ENCODE measurements at places on chromosomes 4 and X.

DNA sequence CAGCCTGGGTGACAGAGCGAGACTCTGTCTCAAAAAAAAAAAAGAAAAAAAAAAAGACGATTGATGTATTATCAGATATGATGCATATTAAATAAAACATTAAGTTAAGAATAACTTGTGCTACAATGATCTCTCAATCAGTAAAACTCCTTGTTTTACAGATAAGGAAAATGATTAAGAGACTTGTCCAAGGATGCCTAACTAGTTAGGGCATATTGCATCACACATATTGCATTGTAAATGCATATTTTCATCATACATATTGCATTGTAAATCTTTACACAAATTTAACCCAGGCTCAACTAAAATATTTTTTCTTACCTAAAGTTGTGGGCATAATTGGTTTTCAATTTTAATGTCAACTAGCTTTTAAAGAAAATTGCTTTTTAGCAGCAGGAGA lies 26.3 kb downstream of the TBCK start:
- no peak for DNase-seq

DNA sequence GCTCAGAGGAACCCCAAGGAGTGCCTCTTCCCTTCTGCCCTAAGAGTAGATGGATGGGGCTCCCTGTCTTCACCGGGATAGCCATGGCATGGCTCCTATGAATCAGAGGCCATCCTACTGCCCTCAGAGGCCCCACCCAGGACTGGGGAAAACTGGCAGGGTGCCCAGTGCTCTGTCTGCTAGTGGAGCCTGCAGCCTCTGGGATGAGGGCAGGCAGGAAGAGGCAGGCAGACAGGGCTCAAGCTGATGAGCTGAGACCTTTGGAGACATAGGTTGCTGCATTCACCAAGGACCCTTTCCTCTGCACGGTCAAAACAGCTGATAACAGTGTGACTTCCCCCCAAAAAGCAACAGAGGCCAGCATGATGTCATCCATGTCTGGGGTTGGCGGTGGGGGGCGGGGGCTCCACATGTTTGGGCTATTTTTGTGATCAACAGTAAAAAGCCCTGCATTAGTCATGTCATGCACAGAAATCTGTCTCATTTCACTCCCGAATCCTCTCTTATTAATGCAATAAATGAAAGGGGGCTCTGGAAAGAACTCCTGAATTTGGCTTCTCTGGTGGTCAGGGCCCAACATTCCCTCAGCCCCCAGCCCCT lies 207.6 kb upstream of the MAMLD1 start:
- DNase-seq: no peak

DNA sequence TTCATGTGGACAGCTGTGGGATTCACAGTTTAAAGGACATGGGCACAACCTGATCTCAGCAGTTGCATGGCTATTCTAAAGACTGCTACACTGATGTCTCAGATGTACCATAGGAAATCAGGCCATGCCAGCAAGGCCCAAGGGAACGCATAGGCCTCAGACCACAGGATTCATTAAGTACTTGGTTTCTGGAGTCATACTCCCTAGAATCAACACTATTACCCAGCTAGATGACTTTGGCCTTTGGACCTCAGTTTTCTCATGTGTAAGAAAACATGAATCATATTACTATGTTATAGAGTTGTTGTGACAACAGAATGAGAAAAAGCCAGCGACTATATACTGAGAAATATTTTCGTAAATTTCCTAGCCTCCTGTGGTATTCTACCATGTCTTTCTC lies 67.9 kb downstream of the NHS start:
- no peak for DNase-seq

GRCh38 chrX:129695937-129696336 lies 41.2 kb upstream of the APLN start:
- DNase-seq: no peak

GRCh38 chr4:54659313-54659712 lies 1.6 kb downstream of the KIT start:
- no peak for DNase-seq

- DNase-seq: no peak
Observed at GRCh38 chrX:69154051-69154450, 11.2 kb downstream of the PJA1 start.

- no peak for DNase-seq
Observed at GRCh38 chr4:134944115-134944514, 742.5 kb upstream of the PABPC4L start.

DNA sequence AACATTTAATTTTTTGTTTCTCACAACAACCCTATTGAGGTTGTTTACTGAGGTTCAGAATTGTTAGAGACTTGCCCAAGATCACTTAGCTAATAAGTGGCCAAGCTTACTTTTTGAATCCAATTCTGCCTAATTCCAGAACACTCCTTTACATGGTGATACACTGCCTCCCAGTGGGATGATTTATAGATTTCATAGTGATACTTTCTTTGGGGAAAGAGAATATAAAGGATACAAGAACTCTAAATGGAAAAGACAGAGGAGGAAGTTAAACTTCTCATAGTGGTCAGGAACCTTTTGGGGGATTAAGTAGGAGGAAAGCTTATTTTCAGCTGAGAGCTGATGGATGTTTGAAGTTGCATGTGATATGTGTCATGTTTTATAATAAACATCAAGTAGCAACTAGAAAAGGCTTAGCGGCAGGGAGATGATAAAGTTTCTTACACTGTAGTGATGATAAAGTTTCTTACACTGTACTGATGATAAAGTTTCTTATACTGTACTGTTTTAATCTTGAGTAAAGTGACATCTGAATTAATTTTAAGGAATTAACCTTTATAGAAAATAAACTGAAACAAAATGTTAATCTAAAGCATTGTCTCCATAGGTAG lies 15.3 kb downstream of the STAG2 start:
- DNase-seq: peak; percentile 33

GRCh38 chr4:17614416-17615299 lies at the start of gene MED28:
TSS of gene MED28 (plus strand) at chr4:17614641. CDS start at chr4:17614655, 14 bp downstream.
- DNase-seq: peak; percentile 96

GRCh38 chr4:26670903-26671537 lies 87.1 kb downstream of the TBC1D19 start:
- DNase-seq: no peak

DNA sequence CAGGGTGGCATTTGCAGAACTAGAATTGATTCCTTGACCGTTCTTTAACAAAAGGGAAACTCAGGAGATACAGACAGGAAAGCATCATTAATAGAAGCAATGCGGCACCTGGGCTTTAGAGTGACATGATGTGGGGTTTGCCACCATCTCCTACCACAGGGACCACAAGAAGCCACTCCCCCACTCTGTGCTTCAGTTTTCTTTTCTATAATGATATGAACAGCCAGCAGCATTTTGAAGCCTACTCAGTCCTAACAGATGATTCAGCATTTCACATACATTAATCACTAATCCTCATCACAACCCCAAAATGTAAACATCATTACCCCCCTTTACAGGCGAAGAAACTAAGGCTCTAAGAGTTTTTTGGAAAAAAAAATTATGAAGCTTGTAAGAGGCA lies 22.9 kb downstream of the CCDC149 start:
- DNase-seq: no peak

- no peak for DNase-seq
Observed at GRCh38 chr4:14943749-14944148, 58.5 kb upstream of the CPEB2 start.

- peak; percentile 65 for DNase-seq
Observed at GRCh38 chrX:20263474-20263873, 3.2 kb downstream of the RPS6KA3 start.

DNA sequence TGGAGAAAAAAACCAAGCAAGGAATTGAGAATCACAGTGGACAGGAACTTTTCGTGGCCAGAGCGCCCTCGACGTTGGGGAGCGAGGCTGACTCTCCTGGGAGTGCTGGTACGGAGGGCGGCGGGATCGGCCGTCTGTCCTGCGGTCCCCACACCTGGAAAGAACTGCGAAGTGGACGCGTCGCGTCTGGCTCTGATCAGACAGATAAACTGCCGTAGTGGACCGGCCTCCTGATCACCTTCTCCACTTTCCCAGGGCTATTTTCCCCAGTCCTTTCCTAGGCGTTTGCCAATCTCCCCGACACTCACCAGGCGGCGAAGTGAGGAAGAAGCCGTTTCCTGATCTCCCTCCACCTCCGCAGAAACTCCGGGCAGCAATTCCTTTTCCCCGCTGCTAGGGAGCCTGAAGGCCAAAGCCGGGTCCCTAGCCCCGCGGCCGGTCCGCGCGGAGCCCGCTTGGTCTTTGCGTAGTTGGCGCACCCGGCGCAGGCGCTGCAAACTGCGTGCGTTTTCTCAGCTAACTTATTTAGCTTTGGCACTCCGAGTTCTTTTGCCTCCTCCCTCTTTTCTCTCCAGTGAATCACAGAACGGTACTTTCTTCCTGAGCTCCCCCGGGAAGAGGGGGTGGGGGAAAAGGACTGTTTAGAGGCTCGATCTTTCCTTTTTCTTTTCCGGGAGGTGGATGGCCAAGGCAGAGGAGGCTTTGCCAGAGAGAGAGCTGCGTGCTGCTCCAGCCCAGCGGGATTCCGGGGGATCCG lies at the start of gene ARSJ:
Gene ARSJ, minus strand, starts transcription at position 500 of the 757 bp plus-strand sequence. CDS start 813 bp downstream, outside the sequence.
- no peak for DNase-seq

- no peak for DNase-seq
Observed at GRCh38 chr4:38568768-38569167, 95.2 kb upstream of the KLF3 start.

DNA sequence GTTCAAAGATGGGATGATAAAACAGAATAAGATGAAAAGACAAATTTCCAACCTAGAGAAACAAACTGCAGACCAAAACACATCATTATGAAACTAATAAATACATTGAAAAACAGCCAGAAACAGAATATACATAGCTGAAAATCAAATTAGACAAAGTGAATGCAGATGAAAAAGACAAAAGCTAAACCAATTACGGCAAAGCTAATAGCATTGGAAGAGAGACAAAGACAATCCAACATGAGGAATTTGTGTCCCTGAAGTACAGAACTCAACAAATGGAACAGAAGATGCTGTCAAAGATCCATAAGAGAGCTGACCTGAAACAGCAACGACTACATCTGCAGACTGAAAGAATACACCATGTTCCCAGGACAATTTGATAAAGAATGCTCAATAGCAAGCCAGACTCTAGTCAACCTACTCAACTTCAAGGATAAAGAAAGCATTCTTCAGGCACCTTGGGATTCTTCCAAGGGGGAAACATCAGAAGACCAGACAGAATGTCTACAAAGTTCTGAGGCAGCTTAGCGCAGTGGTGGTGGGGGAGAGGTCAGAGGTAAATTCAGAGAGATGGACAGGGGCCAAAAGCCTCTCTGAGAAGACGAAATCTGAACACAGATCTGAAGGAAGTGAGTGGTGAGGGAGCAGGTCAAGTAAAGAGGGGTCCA lies 27.4 kb upstream of the IRAK1 start:
- no peak for DNase-seq

GRCh38 chr4:102761296-102761701 lies 531 bp upstream of the MANBA start:
- no peak for DNase-seq

DNA sequence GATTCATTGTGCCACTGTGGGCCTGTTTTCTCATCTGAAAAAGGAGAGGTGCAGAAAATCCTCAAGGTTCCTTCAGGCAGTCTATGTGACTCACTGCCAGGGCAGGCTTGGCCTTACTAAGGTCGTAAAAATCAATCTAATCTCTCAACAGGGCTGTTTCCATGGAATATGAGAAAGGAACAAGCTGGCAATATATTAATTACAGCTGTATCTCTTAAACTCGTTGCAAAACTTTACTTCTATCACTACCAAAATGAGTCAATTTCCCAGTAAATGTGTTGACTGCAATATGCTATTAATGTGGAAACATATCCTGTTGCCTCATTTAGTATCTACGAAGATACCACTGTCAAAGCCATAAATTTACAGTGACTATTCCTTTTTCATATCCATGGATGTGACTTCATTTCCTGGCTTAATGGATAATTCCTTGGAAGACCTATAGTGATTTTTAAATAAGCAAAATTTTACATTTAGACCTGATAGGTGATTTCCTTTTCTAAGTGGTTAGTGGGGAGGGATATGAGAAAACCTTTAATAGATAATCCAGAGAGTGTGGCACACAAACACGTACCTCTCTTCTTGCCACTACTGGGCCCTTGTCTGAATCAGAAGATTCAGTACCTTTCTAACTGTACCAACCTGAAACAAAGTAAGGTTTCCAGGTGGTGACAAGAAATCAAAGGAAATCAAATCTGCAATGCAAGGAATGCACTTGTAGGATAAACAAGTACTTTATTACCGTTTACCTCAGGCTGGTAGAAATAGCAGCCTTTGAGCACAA lies 127.4 kb upstream of the FTHL17 start:
- DNase-seq: no peak

- no peak for DNase-seq
Observed at GRCh38 chr4:68683034-68683433, 12.6 kb upstream of the UGT2B15 start.

- no peak for DNase-seq
Observed at GRCh38 chrX:13288671-13289070, 31.2 kb downstream of the ATXN3L start.

GRCh38 chr4:103786014-103786413 lies 66.2 kb upstream of the TACR3 start:
- no peak for DNase-seq

DNA sequence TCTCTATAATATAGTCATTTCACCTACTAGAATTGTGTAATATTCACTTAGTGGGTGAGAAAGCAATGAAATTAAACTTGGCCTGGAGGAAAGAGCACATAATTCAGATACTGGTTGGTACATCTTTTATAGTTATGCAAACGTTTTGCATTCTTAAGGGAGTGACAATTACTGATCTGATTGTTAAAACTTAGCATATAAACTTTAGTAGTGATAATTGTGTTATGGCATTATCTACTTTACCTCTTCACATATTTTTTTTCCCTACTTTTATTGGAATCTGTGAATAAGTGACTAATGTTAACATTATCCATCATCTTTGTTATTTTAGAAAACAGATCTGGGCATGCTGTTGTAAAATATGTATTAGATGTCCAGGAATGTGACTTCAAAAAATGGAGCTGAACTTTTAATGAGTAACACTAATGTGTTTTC lies 217.4 kb upstream of the GIMD1 start:
- DNase-seq: no peak

DNA sequence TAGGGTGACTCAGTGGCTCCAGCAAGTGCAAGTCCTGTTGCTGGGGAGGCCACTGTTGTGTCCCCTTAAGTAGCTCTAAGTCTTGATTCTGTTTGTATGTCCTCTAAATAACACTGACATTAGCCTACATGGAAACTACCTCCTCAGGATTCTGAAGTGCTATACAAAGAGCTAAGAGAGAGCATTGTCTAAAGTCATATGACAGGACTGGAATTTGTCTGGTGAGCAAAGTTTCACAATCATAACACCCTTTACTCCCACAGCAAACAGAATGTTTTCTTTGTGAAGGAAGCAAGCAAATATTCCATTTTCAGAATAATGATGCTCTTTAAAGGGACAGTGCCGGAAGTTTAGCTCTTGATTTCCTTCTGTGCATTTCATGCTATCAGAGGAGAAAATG lies 23.4 kb upstream of the CT47A1 start:
- no peak for DNase-seq

GRCh38 chr4:88991746-88992145 lies 65.2 kb downstream of the FAM13A start:
- no peak for DNase-seq

GRCh38 chrX:110042496-110042895 lies 39.6 kb downstream of the TMEM164 start:
- DNase-seq: no peak
